ENCODE measurements at places on chromosomes 3 and 15.

- peak; percentile 4 for DNase-seq
Observed at GRCh38 chr3:108602249-108602934, 12.9 kb downstream of the DZIP3 start.

DNA sequence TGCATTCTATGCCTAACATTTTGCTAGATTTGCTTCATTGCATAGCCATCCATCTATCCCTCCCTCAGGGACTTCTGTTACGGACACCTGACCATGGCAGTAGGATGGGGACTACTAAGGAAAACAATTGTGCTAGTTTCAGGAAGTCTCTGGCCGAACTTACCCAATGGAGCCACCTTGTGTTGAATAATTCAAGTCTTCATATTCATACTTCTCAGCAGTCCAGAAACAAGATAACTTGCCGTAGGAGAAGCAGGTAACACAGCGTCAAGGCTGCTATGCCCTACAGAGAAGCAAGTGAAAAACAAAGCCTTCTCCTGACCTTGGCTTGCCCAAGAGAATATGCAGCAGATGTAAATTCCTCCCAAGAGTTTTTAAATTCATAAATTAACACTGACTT lies 685.3 kb downstream of the GRM7 start:
- DNase-seq = peak; percentile 28

DNA sequence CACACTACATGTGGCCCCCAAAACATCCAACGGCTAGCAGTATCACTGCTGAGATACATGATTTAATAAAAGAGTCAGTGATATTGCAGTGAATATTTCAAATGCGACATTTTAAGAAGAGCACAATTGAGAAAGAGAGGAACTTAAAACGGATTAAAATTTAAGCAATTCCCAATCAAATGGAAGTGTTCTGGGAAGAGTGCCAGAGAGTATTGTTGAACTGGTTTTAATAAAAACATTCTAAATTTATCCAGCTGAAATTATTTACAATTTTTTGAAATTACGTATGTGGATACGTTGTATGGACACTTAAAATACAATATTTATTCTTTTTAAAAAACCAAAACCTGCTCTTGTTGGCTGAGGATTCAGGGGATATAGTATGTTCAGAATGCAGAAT lies 117.7 kb downstream of the C3orf38 start:
- no peak for DNase-seq

- no peak for DNase-seq
Observed at GRCh38 chr3:186457236-186457635, 86.9 kb downstream of the CRYGS start.

GRCh38 chr15:50576166-50576565 lies 29.7 kb upstream of the USP50 start:
- no peak for DNase-seq

DNA sequence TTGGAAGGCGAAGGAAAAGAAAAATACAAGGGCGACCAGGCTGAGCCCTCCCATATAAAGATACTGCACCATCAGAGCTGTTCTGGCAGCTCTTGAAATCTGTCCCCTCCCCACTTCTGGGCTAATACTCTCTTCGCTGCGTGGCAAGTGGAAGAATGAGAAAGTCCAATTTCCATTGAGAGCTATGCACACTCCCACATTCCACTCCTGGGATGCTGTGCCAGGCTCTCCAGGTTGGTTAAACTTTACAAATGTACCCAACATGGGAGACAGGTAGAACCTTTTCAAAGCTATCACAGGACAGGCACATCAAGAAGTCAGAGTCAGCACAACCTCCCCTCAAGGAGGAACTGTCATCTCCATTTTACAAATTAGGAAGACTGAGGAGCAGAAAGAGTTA lies 465.0 kb downstream of the SHQ1 start:
- DNase-seq = no peak

DNA sequence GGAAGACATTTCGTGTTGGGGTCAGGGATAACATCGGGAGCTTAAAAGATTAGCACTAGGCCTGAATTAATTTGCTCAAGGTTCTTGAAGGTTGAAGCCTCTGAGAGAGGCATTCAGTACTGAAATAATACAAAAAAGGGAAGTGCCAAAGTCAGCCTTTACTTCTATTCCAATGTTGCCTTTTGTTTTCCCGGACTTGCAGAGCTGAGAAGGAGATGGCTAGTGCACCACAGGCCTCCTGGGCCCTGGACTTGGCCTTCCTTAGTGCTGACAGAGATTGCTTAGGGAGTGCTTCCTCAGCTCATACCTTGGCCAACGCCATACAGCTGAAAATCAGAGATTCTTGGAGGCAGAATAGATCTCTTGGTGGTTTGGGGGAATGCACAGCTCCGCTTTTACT lies 333.6 kb upstream of the TBL1XR1 start:
- DNase-seq = no peak

- DNase-seq = peak; percentile 4
Observed at GRCh38 chr15:50134524-50135024, 15.5 kb upstream of the ATP8B4 start.

DNA sequence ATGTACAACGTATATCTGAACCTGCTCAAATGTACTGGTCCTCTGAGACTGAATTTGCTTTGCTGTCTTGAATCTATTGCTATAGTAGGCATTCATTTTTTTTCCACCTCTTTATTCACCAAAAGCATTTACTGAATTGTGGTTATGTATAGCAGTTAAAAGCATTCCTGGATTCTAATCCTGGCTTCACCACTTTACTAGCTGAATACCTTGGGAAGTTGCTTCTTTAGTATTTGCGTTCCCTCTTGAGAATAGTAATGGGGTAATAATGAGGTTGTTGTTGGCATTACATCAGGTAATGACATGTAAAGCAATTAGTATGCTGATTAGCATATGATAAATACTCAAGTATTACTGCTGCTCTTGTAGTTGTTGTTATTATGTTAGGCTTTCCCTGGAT lies 29.1 kb downstream of the MEF2A start:
- no peak for DNase-seq

GRCh38 chr15:33234020-33234461 lies 39.5 kb upstream of the FMN1 start:
- peak; percentile 59 for DNase-seq

DNA sequence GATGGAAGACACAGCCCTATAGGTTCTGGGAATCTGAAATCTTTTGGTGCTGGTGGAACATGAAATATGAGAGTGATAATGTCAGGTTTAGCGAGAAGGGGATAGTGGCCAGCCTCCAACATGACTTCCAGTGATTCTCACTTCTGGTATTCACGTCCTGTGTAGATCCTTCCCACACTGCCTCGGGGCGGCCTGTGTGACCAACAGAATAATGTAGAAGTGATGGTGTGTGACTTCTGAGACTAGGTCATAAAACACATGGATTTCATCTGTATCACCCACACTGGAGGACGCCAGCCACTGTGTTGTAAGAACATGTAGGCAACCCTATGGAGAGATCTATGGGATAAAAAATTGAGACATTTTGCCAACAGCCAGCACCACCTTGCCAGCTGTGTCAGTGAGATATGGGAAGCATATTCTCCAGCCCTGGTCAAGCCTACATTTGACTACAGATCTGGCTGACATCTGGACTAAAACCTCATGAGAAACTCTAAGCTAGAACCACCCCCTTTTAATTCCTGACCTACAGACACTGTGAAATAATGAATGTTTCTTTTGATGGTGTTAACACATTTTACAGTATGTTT lies 25.5 kb upstream of the NUDT16 start:
- no peak for DNase-seq

DNA sequence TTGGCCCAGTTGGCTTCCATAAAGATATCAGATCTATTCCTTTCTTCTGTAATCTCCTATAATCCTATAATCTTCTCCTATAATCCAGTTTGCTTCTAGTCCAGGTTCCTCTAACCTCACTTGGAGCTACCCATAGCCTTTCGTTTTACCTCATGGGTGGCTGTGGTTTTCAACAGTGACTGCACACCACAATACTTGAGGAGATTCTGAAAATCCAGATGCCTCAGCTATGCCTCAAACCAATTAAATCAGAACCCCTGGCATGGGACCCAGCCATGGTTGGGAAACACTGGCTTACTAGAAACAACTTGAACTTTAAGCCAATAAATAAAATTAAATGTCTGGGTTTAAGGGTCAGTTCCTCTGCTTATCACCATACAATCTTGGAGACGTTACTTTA lies 86.1 kb upstream of the NTRK3 start:
- no peak for DNase-seq

Data from DMS53 (cell line).